ENCODE measurements at places on chromosomes 6 and 20. TPM values are rescaled to one million over a fixed set of nuclear protein-coding genes. Genes with fewer than 3 reads are reported as not detected.

OXT gene
- polyA plus RNA-seq, result not detected

ZNF451 gene
- polyA plus RNA-seq, result 11.0 TPM

DLK2 gene
- polyA plus RNA-seq, result 1.1 TPM

MOG gene
- 4.8 TPM for polyA plus RNA-seq

NKAIN4 gene
- polyA plus RNA-seq, result not detected

SMIM13 gene
- 8.1 TPM for polyA plus RNA-seq

SLC17A3 gene
- polyA plus RNA-seq, result not detected

ZKSCAN4 gene
- polyA plus RNA-seq, result 1.5 TPM

POU5F1 gene
- 0.57 TPM for polyA plus RNA-seq

RPP21 gene
- polyA plus RNA-seq, result 70.9 TPM

FAXC gene
- polyA plus RNA-seq, result 0.45 TPM

GINS1 gene
- 0.54 TPM for polyA plus RNA-seq

NECAB3 gene
- 57.4 TPM for polyA plus RNA-seq
